ENCODE measurements at places on chromosomes 5 and 9.

DNA sequence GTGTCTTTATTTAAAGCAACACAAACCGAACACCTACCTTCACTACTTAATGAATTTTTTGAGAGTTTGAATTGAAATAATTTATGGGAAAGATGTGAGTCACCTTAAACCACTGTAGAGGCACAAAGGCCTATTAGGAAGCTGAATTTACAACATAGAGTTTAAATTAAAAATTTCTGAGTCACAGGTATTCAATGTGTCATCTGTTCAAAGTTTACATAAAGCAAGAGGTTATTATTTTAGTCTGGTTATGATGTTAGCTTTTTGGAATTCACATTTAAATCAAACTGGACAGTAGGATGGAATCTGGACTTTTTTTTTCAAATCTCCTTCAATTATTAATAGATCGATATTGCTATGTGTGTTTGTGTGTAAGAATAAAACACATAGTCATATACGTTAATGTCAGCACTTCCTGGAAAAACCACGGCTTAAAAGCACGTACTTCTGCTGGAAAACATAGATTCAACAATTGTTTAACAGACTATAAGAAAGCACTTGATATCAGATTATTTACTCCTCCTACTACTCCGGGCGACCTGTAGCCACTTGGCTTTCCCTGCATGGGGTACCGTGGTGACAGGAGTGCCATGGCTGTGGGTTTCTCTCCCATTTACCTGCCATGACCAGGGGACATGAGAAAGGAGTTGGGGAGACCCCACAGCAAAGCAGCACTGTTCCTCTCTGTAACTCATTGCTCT lies 638.6 kb downstream of the SEMA5A start:
- no peaks in the 10 kb centered on the region for H3K4me1 ChIP-seq
- H3K27ac ChIP-seq = no peak overlapping the region
- no peak overlapping the region for H3K4me3 ChIP-seq
- H3K27me3 ChIP-seq = no peaks in the 10 kb centered on the region
- no peak for DNase-seq
- no peaks in the 10 kb centered on the region for H3K36me3 ChIP-seq

DNA sequence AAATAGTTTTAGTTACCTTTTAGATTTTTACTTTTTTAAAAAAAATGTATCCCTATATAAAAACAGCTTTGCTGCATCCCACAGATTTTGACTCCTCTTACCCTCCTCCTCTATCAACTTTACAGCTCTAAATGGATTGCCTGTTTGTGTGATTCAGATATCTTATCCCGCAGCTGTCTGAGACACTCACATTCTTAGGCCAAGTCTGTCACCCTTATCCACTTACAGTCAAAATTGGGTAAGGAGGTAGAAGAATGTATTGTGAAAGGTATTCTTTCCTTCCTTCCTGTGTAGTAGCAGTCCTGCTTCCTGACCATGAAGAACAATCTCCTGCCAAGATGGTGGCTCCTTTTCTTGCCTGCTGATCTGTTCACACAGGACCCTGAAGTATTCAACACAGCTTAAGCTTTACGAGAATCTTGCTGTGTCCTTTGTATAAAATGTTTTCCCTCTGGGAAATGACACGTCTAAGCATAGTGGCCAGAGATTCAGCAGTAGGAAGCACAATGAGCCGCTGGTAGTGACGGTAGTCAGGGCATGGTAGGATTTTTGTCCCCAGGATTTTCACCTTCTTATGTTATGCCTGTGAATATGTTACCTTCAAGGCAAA lies 67.7 kb upstream of the ST8SIA4 start:
- H3K36me3 ChIP-seq = no peaks in the 10 kb centered on the region
- H3K4me3 ChIP-seq = no peak overlapping the region

- no peak for DNase-seq
- H3K4me3 ChIP-seq = no peak overlapping the region
- no peaks in the 10 kb centered on the region for H3K27me3 ChIP-seq
- no peaks in the 10 kb centered on the region for H3K4me1 ChIP-seq
- no peak overlapping the region for H3K27ac ChIP-seq
- H3K36me3 ChIP-seq = no peaks in the 10 kb centered on the region
These were observed 280.2 kb downstream of the CDH12 start for GRCh38 chr5:22572941-22573340.

GRCh38 chr5:5799826-5800225 lies 377.3 kb downstream of the ICE1 start:
- DNase-seq = no peak
- H3K4me3 ChIP-seq = no peak overlapping the region
- no peaks in the 10 kb centered on the region for H3K36me3 ChIP-seq
- H3K4me1 ChIP-seq = no peaks in the 10 kb centered on the region

GRCh38 chr9:95098391-95098921 lies 219.1 kb downstream of the FANCC start:
- DNase-seq = no peak
- H3K4me3 ChIP-seq = no peak overlapping the region
- no peaks in the 10 kb centered on the region for H3K36me3 ChIP-seq
- H3K27ac ChIP-seq = no peak overlapping the region

DNA sequence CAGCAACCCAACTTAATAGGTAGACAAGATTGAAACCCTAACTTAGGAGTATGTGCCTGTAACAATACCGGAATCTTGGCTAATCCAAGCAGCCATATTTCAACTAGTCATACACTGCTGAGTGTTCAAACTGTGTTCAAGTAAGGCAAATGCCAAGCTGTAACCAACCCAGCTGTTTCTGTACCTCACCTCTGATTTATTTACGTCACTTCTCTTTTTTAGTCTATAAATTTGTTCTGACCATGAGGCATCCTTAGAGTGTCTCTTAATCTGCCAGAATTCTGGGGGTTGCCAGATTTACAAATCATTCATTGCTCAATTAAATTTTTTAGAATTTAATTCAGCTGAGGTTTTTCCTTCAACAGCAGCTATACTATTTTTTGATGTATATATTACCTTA lies 723.2 kb downstream of the CDH18 start:
- DNase-seq = no peak
- H3K27ac ChIP-seq = no peak overlapping the region
- H3K4me1 ChIP-seq = no peaks in the 10 kb centered on the region
- H3K27me3 ChIP-seq = no peaks in the 10 kb centered on the region

GRCh38 chr9:109387206-109387605 lies 66.3 kb upstream of the EPB41L4B start:
- H3K4me1 ChIP-seq = no peaks in the 10 kb centered on the region
- H3K27ac ChIP-seq = no peak overlapping the region
- H3K27me3 ChIP-seq = no peaks in the 10 kb centered on the region
- no peak overlapping the region for H3K4me3 ChIP-seq

GRCh38 chr5:66277981-66278380 lies 133.9 kb downstream of the SREK1 start:
- no peaks in the 10 kb centered on the region for H3K36me3 ChIP-seq
- H3K27me3 ChIP-seq = no peaks in the 10 kb centered on the region
- no peak overlapping the region for H3K4me3 ChIP-seq
- no peak for DNase-seq
- H3K4me1 ChIP-seq = no peaks in the 10 kb centered on the region

Measured in effector memory CD4-positive, alpha-beta T cell (primary cell).